ENCODE measurements at places on chromosomes 12 and 14. TPM values are rescaled to one million over a fixed set of nuclear protein-coding genes. Genes with fewer than 3 reads are reported as not detected.

SPX gene
- 1.1 TPM for total RNA-seq

- peaks cover 37% of the 10 kb centered on the region for H3K27me3 ChIP-seq
- no peak overlapping the region for H3K4me3 ChIP-seq
- no peaks in the 10 kb centered on the region for H3K36me3 ChIP-seq
- H3K4me1 ChIP-seq, result no peaks in the 10 kb centered on the region
- H3K27ac ChIP-seq, result no peak overlapping the region
- no peak for DNase-seq
Measured at GRCh38 chr12:452667-453210, 7.0 kb upstream of the B4GALNT3 start.

DNA sequence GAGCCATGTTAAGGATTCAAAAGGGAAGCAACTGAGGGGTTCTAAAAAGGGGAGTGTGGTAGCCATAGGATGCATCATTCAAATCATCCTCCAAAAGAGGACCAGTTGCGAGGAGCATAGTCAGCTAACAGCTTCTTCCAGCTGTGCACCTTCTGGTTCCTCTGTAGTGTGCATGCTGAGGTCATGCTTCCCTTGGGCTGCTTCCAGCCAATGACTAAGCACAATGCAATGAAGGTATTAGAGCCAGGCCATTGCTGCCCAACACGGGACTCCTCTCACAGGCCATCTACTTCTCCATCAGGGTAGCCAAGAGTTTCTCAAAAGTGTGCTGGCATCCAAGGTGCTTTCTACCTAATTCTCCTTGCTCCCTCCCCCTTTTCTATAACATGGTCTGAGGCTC is 69.2 kb upstream of the ARID2 start:
- H3K36me3 ChIP-seq, result no peaks in the 10 kb centered on the region
- no peaks in the 10 kb centered on the region for H3K4me1 ChIP-seq
- H3K4me3 ChIP-seq, result no peak overlapping the region
- no peak overlapping the region for H3K27ac ChIP-seq

GRCh38 chr12:27622436-27623195 is 73.6 kb upstream of the REP15 start:
- peaks cover 72% of the 10 kb centered on the region for H3K4me1 ChIP-seq
- no peak for DNase-seq
- H3K4me3 ChIP-seq, result no peak overlapping the region
- H3K36me3 ChIP-seq, result no peaks in the 10 kb centered on the region
- H3K27me3 ChIP-seq, result no peaks in the 10 kb centered on the region

DNA sequence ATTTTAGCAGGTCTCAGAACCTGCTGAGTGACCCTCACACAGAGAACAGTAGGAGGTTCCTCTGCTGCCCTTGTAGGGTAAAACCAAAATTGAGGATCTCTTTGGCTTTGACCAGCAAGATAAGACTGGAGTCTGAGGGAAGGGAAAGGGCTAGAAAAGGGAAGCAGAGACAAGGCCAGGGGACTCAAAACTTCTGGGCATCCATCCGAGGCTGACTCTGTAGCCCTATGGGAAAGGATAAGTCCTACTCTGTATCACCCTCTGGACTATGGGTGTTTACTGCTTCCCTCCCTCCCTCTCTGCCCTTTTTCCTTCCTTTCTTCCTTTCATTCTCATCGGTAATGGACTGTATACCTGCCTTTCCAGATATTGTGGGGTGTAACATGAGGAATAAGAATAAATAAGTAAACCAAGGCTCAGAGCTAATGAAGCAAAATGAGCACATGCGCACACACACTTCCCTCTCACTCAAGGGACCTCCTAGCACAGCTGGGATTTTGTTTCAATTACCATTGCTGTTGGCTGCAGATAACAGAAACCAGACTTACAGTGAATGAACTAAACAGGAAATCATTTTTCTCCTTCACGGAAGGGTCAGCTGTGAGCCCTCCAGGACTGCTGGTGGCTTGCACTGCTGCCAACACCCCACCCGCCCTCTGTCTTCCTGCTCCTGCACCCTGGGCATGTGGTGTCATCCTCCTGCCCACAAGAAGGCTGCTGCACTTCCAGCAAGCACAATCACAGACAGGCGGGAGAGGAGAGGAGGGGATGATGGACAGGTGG is 404.4 kb upstream of the CCDC196 start:
- H3K4me3 ChIP-seq, result no peak overlapping the region
- H3K27ac ChIP-seq, result no peak overlapping the region
- H3K4me1 ChIP-seq, result no peaks in the 10 kb centered on the region
- no peaks in the 10 kb centered on the region for H3K27me3 ChIP-seq
- peak; percentile 11 for DNase-seq
- no peaks in the 10 kb centered on the region for H3K36me3 ChIP-seq

ITGA5 gene
- 99.4 TPM for total RNA-seq

DNA sequence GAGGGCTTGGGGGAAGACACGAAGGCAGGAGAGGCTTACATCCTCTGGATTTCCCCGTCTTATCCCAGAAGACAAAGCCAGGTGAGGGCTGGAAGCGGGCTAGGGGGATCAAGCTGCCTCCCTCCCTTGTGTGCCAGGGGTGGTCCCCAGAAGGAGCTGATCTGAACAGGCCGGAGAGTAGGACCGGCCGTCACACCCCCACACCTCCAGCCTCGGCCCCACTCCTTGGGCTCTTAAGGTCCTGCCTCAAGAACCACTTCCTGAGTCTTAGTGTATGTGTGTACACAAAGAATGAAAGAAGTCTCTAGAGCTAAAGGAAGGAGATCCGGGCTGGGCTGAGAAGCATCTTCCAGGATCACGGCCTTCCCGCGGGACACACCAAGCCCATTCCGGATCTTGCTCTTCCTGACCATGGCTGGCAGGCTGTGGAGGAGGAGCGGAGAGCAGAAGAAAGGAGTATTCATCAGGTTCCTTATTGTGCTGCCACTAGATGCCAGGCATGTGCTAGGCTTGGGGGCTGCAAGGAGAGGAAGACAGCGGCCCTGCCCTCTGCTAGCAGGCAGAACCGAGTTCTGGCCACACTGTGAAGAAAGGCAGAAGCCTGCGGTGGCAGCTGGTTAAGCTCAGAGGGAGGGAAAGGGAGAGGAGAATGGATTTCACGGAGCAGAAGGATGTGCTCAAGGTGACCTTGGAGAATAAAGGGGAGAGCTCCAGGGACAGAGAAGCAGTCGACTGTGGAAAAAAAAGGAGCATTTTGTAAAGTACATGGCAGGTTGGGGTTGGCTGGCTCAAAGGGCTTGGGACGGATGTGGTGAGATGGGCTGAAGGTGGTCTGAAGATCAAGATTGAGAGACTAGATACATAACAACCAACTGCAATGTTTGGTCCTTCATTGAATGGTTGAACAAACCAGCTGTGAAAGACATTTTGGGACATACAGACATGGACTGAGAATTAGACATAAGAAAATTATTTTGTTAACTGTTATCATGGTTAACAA is 1.3 kb upstream of the CD63 start:
- H3K27me3 ChIP-seq, result no peaks in the 10 kb centered on the region
- peak overlapping the region; percentile 94 for H3K27ac ChIP-seq
- H3K4me3 ChIP-seq, result peak overlapping the region; percentile 56
- H3K4me1 ChIP-seq, result peaks cover 34% of the 10 kb centered on the region
- DNase-seq, result peak; percentile 79

DNA sequence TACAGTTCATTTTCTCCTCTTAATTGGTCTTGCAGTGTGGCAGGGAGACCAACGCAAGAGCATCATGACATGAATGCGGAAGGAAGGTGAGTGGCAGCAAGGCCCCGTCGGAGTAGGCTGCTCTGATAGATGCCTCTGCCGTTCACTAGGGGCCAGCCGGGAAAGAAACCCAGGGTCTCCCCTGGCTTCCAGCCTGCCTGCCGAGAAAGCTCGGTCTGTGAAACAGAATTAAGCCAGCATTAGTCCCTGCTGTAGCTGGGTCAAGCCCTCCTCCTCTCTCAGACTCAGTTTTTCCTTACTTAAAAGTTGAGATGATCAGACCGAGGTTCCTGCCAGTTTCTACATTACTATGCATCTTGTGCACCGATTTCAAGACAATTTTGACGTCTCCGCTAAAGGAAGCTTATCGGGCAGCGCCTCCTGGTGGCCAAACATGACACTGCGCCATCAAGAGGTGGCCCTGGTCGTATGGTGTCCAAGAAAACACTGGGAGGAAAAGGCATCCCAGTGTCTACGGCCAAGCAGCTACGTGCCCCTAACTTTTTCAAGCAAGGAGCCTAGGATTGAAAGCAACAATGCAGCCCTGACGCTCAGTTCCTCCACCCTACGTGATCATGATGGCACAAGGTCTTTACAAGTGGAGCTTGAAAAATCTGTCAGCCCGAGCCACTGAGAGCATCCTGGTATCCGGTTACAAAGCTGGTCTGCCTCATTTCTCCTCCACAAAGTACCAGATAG is 131.6 kb downstream of the KSR2 start:
- H3K4me1 ChIP-seq, result peaks cover 14% of the 10 kb centered on the region
- H3K4me3 ChIP-seq, result no peak overlapping the region
- no peak overlapping the region for H3K27ac ChIP-seq
- no peaks in the 10 kb centered on the region for H3K36me3 ChIP-seq
- H3K27me3 ChIP-seq, result no peaks in the 10 kb centered on the region

DNA sequence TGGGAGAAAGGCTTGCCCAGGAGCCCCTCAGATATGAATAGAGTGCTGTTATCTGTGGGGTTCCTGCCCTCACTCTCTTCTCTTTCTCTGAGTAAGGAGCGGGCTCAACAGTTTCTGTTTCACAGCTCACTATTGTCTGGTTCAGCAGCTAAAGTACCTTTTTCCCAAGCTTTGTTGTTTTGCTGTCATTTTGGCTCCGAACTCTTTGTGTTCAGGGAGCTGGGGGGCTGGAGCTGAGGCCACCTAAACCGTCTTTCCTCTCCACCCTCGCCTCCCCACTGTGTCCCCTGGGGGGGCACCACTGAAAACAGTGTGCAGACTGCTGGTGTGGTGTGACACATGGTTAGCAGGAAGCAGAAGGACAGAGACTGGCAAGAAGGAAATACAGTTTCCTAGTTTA is 51.4 kb downstream of the FBXW8 start:
- peaks cover 30% of the 10 kb centered on the region for H3K36me3 ChIP-seq
- no peak overlapping the region for H3K27ac ChIP-seq
- DNase-seq, result no peak
- 0 out of 2 replicates have a peak, but pooled peaks cover 3% of the 10 kb centered on the region for H3K4me1 ChIP-seq

ANKS1B gene
- total RNA-seq, result not detected

- no peaks in the 10 kb centered on the region for H3K36me3 ChIP-seq
- H3K4me3 ChIP-seq, result peak within 1 kb of the TSS; percentile 40
- H3K4me1 ChIP-seq, result peaks cover 15% of the 10 kb centered on the region
- H3K27me3 ChIP-seq, result no peaks in the 10 kb centered on the region
Measured at GRCh38 chr12:12784911-12785814, at the start of gene APOLD1. Gene APOLD1, plus strand, starts transcription at chr12:12785659. Its CDS starts 33 bp downstream, at chr12:12785692.

KRT5 gene
- not detected for total RNA-seq

ADAMTS20 gene
- not detected for total RNA-seq

- no peaks in the 10 kb centered on the region for H3K27me3 ChIP-seq
- no peak overlapping the region for H3K27ac ChIP-seq
- no peak for DNase-seq
- H3K4me1 ChIP-seq, result peaks cover 9% of the 10 kb centered on the region
Measured at GRCh38 chr12:127260531-127260930, 1006.4 kb upstream of the TMEM132C start.

SLC25A47 gene
- not detected for total RNA-seq

PRR4 gene
- not detected for total RNA-seq

GRCh38 chr12:94405413-94406116 is 54.1 kb downstream of the CEP83 start:
- H3K4me3 ChIP-seq, result no peak overlapping the region
- no peak for DNase-seq
- no peaks in the 10 kb centered on the region for H3K36me3 ChIP-seq
- no peak overlapping the region for H3K27ac ChIP-seq

SYT1 gene
- 31.9 TPM for total RNA-seq

CLEC6A gene
- not detected for total RNA-seq

DNA sequence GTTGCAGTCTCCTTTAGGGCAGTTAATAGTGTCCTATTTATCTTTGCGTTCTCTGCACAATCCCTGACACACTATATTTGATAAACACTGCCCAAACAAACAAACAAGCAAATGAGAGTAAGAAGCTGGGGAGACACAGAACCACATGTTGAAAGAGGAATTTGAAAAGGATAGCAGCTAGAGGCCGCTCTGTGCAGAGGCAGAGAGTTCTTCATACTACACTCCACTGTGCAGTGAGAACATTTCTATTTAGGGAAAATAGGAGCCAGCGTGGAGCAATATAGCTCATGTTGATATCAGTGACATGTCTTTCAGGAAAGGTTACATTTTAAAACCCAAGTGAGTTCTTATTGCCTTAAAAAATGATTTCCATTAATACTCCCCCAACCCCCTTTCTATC is 140.3 kb upstream of the SEL1L start:
- H3K4me3 ChIP-seq, result no peak overlapping the region
- no peaks in the 10 kb centered on the region for H3K27me3 ChIP-seq
- DNase-seq, result no peak
- H3K36me3 ChIP-seq, result no peaks in the 10 kb centered on the region
- no peak overlapping the region for H3K27ac ChIP-seq

GRCh38 chr14:88931321-88932110 is 107.1 kb downstream of the TTC8 start:
- H3K27ac ChIP-seq, result no peak overlapping the region
- H3K4me3 ChIP-seq, result no peak overlapping the region
- no peaks in the 10 kb centered on the region for H3K36me3 ChIP-seq
- H3K4me1 ChIP-seq, result no peaks in the 10 kb centered on the region

GRCh38 chr12:230925-231671 is 17.1 kb upstream of the SLC6A12 start:
- H3K27me3 ChIP-seq, result peaks cover 61% of the 10 kb centered on the region
- H3K4me3 ChIP-seq, result no peak overlapping the region
- DNase-seq, result no peak
- H3K27ac ChIP-seq, result no peak overlapping the region

PAX9 gene
- 3.8 TPM for total RNA-seq

ALDH1L2 gene
- total RNA-seq, result 0.25 TPM

MYF6 gene
- not detected for total RNA-seq

- H3K27me3 ChIP-seq, result no peaks in the 10 kb centered on the region
- DNase-seq, result no peak
- H3K36me3 ChIP-seq, result no peaks in the 10 kb centered on the region
- H3K27ac ChIP-seq, result no peak overlapping the region
- no peak overlapping the region for H3K4me3 ChIP-seq
Measured at GRCh38 chr12:6183689-6184428, 16.3 kb upstream of the CD9 start.

- no peak overlapping the region for H3K4me3 ChIP-seq
- H3K4me1 ChIP-seq, result no peaks in the 10 kb centered on the region
- no peaks in the 10 kb centered on the region for H3K36me3 ChIP-seq
- H3K27me3 ChIP-seq, result no peaks in the 10 kb centered on the region
- no peak for DNase-seq
Measured at GRCh38 chr14:96320605-96321004, 42.5 kb downstream of the ATG2B start.

CCDC175 gene
- not detected for total RNA-seq

All from SJSA1 (cell line).